Stimulated activated CD4-positive, alpha-beta T cell treated with anti-CD3 and anti-CD28 coated beads, Interleukin-15, amount 100 ng/mL, for 48 hours (primary cell): ENCODE measurements at places on chromosomes 11 and 22.

GRCh38 chr11:130512662-130513061 lies 64.2 kb downstream of the ADAMTS15 start:
- no peak for DNase-seq

- no peak for DNase-seq
These were observed 1.3 kb downstream of the FAM118A start for GRCh38 chr22:45310977-45311531.

- no peak for DNase-seq
These were observed 63.5 kb downstream of the FCHSD2 start for GRCh38 chr11:73078631-73079030.

DNA sequence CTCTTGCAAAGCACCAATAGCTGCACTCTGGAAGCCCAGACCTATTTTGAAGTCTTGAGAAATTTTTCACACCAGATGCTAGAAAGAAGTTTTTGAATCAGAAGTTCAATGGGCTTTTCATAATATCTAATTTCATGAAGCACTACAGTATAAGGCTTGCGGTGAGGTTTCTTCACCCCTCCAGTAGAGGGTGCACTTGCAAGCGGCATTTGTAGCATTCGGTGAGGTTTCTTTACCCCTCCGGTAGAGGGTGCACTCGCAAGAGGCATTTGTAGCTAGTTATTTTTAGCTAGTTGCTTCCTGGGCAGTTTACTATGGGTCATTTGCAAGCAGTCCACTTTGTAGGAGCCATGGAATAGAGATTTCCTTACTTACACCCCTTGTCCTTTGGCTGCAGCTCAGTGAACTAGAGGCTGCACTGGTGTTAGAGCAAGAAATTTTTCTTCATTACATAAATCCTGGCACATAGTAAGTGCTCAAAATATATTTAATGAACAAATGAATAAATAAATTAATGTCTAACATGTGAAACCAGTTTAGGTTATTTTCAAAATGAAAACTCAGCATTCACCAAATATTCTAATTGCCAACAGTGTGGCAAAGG lies 7.8 kb upstream of the NOX4 start:
- DNase-seq = no peak

DNA sequence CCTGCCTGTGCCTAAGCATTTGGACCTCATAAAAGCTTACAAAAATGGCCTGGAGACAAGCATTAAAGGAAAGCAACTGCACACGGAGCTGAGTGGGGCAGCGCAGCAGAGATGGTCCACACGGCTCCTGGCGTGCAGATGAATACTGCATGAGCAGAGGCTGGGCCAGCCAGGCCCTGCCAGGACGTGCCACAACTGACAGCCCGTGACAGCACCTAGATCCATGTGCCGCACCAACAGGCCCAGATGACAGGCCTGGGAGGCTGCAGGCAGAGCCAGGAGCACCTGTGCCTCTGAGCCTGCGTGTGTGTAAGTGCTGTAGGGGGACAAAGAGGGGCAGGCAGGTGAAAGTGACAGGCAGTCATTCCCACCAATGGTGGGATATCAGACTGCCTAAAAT lies 33.4 kb downstream of the MICAL3 start:
- no peak for DNase-seq

DNA sequence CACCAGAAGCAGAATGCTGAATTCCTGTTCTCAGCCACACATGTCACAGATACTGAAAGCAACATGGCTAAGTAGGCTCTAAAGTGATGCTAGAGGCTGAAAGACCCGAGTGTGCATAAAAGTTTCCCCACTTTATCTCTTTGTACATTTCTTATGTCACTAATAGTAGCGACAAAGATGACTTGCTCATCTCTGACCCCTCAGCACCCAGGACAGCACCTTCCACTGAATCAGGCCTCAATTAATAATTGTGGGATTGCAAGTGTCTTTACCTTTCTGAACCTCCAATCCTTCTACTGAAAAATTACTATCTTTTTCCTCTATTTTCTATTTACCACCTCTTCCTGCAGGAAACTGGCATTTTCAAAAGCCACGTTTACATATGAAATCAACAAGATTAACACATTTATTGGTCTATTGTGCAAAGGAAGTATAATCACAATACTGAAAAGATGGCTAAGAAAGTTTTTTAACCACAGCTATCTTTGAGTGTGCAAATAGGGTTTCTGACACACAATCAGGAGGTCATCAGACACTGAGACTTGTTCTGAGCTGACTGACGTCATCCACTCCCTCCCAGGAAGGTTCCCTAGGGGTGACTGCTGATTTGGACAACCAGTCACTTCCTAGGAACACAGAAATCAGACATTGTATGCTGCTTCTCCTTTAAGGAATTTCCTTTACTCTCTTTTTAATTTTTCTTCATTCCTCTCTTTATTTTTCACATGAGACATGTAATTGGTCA lies 213.9 kb upstream of the ISX start:
- no peak for DNase-seq

DNA sequence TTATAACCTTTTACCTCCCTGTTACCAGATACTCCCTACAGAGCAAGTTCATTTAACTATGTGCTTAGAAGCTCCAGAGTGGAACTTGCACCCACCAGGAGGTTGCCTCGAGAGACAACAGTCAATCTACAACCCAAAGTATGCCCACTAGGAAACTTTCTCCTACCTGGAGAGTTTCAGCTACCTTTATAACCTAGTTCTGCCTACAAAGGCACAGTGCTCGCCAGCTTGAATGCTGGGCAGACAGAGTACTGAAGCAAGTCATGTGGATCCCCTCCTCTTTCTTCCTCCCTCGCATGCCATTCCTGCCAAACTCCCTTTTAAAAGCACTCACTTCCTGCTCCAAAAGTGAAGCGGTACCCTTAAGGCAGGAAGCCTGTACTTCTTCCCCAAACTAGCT lies 258.9 kb downstream of the SWAP70 start:
- no peak for DNase-seq

DNA sequence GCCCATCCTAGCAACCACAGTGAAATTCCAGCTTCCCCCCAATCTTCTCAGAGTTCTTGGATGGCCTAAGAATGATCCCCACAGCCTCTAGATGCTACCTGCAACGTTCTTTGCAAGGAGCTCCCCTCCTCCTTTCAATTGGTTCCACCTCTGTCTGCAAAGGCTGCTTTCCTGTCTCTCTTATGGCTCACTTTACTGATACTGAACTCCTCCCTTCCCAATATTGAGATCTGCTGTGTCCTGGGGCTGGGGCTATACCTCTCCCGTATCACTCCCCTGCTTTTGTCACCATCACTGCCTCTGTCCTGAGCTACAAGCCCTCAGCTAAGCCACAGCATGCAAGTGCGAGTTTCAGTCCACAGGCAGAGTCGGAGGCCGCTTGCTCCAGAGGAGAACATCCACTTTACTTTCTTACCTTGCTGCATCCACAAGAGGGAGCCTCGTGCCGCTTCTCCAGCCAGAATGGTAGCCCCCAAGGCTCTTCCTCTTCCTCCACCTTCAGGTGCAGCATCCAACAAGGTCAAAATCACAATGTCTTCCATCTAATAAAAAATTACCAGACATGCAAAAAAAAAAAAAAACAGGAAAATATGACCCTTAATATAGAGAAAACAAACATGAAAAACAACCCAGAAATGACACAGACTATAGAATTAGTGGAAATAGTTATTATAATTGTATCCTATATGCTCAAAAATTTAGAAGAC lies 48.6 kb upstream of the TMEM45B start:
- peak; percentile 0 for DNase-seq

DNA sequence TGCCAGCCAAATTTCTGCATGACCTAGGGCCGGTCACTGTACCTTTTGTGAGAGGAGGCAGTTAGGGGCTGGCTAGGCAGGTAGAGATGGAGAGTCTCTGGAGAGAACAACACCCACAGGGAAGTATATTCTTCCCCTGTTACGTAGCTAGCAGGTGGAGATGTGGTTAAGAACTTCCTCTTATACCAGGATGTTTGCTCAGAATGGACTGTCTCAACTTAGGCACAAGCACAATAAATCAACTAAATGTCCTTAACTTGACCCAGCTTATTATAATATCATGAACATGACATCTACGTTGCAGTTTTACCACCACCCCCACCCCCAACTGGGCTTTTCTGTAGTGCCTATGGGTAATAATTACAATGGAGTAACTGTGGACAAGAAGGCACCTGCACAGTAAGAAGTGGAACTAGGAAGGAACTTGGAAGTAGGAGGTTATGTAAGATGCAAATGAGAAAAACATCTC lies 60.7 kb upstream of the MPEG1 start:
- no peak for DNase-seq

DNA sequence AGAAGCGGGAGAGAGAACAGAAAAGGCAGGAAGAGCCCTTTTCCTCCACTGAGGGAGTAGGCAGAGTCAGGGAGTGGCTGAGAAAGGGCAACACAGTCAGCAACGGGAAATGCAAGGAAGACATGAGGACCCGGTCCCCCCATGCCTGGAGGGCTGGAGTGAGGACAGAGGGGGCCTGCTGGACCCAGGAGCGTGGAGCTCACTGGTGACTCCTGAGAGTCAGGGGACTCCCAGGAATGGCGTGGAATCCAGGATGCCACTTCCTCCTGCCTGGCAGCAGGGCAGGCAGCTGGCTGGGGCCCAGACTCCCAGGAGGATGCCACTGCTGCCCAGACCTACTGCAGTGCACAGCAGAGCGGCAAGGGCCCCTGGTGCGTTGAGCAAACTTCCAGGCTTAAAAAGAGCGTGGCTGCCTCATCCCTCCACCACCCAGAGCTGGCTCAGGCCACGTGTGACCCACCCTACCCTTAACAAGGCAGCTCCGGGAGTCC lies 11.3 kb downstream of the C11orf21 start:
- no peak for DNase-seq

DNA sequence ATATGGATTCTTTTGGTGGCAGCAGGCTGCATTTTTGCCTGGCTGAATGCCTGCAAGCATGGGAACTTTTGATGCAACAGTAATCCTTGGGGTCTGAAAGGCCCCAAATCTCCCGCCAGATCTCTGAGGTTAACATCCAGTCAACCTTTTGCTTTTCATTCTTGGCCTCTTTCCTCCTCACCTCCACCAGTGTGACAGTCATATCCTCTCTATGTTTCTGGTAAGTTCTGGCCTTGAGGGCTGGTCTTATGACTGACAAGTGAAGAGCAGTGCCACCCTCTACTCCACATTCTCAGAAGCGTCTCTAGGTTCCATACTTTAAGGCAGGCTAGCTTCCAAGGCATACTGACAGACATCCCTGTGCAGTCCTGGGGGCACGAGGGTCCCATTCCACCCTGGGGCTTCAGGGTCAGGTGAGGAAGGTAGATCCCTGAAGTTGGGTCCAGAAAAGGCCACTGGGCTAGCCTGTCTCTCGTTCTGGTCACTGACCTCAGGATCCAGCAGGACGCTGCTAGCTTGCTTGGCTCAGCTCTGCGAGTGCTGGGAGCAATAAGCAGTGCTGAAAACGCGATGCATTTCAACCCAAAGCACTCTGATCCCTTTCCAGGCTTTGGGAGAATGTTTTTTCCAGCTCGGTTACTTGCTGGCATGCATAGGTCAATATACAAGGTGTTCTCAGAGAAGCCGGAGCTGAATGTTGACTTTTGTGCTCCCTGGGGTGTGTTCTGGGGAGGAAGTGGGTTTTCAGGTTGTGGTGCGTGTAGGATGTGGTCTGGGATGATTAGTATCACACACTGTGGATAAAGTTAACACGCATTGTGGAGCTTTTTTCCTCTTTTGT lies 75.2 kb downstream of the PTPRJ start:
- DNase-seq = peak; percentile 54

GRCh38 chr22:46001426-46002106 lies 24.6 kb upstream of the WNT7B start:
- no peak for DNase-seq

DNA sequence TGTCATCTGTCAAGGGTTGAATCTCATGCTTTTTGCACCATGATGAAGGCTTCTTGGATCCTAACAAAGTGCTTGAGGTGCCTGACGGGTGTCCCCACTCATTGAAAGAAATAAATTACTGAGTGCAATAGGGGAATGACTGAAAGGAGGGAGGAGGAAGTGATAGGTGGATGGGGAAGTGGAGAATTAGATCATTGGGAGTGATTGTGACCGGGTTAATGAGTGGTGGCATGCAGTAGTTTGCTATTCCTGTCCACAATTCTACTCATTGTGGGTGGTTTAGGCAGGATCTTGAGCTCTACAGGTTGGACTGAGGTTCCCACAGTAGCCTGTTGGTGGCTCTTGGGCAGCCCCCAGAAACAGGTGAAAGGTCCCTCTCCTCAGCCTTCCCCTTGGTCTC lies 44.3 kb downstream of the THAP12 start:
- no peak for DNase-seq

GRCh38 chr11:9528573-9529333 lies 44.7 kb upstream of the WEE1 start:
- DNase-seq = no peak

- DNase-seq = no peak
These were observed 6.4 kb downstream of the COA4 start for GRCh38 chr11:73870261-73870660.

GRCh38 chr22:39661842-39662685 lies 91.5 kb downstream of the CACNA1I start:
- peak; percentile 71 for DNase-seq

DNA sequence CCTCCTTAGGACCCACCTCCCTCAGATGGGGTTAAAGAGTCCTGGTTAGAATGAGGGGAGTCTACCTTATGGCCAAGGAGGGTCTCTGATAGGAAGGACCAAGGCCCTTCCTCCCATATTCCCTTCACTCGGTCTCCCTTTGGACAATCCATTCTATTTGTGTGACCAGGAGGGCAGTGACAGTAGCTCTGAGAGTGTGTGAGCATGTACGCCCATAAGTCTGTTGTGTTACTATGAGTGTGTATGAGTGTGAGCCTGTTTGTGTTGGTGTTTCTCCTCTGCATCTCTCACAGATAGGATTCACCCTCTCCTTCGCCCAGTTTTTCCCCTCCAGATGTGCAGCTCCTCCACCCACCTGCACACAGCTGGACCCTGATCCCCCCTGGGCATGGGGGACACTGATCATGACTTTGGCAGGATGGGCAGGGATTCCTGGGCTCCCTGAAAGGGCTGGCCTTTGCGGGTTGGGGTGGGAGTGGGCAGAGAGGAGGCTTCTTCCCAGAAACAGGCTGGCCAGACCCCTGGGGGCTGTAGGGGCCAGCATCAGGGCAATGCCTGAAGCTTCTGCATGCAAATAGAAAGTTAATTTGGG lies 14.5 kb downstream of the PHLDB1 start:
- no peak for DNase-seq

GRCh38 chr22:33886696-33887095 lies 33.6 kb downstream of the LARGE1 start:
- no peak for DNase-seq

GRCh38 chr11:63682066-63683021 lies 1.0 kb downstream of the RTN3 start:
- DNase-seq = no peak

DNA sequence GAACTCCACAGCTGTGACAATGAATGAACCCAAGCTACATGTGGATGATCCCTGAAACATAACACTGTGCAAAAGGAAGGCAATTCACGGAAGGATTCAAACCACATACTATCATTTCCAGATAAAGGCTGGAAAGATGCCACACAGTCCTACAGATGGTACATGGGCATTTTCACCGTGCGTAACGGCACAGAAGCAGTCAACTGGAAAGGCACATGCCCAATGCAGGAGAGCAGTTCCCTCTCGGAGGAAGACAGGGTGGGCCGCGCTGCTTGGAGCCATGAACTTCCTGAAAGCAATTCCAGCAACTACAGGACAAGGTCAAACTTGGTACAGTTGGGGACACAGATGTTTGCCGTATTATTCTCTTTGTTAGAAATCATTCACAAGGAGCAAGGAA lies 103.7 kb downstream of the SHANK2 start:
- DNase-seq = no peak
